ENCODE measurements at places on chromosomes 16 and 17. TPM values are rescaled to one million over a fixed set of nuclear protein-coding genes. Genes with fewer than 3 reads are reported as not detected.

- no peak for DNase-seq
Measured at GRCh38 chr16:14472357-14472756, 157.7 kb downstream of the PARN start.

- DNase-seq = no peak
Measured at GRCh38 chr17:41544491-41544892, 16.4 kb upstream of the KRT19 start.

DNA sequence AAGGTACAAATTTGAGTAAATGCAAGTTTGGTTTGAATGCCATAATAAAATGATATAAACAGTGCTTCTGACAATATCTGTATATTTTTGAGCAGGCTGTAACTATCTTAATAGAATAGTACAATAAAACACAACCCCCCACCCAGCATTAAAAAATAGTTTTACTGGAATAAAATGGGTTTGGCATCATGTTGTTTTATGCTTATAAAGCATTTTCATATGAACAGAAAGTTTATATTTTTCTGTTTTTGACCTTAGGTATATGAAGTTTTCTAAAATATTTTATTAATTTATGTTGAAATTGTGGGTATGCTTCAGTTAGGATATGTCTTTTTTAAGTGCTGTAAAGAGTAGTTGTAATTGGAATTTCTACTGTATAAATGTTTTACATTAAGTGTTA is 57.2 kb upstream of the RHBDL3 start:
- no peak for DNase-seq

NETO2 gene
- total RNA-seq = 3.9 TPM

THUMPD1 gene
- 21.9 TPM for total RNA-seq

SRR gene
- total RNA-seq = 3.9 TPM
